ENCODE measurements at places on chromosomes 3 and 15.
A peak's percentile ranks its signal among the peaks of the same experiment; 100 is the strongest.

- peak; percentile 90 for DNase-seq
These were observed 15.7 kb downstream of the KLHL18 start for GRCh38 chr3:47298439-47298838.

GRCh38 chr3:185857208-185857607 is 32.4 kb upstream of the IGF2BP2 start:
- no peak for DNase-seq

GRCh38 chr15:60821462-60822061 is 342.6 kb upstream of the ICE2 start:
- no peak for DNase-seq

GRCh38 chr15:28086175-28086703 is 12.9 kb downstream of the OCA2 start:
- DNase-seq, result peak; percentile 79

GRCh38 chr3:197958346-197958745 is 1.7 kb upstream of the LMLN start:
- peak; percentile 33 for DNase-seq

- peak; percentile 25 for DNase-seq
These were observed 87.2 kb upstream of the TBL1XR1 start for GRCh38 chr3:177284383-177284881.

- DNase-seq, result peak; percentile 78
These were observed 86.0 kb downstream of the HCN4 start for GRCh38 chr15:73282567-73283365.

DNA sequence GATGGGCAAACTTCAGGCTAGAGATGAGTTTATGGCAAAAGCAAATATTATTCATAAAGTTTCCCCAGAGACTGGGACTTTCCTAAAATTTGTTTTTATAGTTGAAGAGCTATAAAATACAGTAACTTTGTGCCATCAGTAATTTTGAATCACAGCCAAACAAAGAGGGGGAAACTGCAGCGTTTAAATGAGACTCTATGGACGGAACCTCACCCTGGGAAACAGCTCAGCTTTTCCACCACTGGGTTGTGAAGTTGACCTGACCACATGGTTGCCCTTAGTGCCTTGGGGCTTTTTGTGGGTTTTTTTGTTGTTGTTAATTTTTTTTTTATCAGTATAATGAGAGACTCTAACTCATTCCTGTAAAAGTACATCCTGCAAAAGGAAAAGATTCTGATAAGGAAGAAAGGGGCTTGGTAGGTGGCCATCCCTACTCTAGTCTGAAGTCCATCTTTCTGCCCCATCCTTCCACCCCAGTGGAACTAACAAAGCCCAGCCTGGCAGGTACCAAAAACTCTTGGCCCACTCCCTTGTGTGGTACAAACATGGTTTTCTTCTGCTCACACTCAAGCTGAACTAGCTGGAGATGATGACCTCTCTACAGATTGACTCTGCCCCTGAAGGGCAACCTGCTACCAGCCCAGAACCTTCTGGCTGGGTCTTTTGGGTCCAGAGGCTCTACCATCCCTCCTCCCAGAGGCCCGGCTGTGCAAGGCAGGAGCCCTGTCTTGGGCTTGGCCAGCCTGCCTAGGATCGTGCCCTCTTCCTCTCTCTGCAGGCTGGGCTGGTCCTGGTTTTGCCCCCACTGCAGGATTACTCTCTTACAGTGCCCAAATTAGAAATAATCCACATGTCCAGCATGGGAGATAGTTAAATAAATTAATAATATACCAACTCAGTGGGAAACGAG is 41.2 kb downstream of the RLBP1 start:
- no peak for DNase-seq

- no peak for DNase-seq
These were observed 47.5 kb upstream of the PPP2R3A start for GRCh38 chr3:135917927-135918597.

DNA sequence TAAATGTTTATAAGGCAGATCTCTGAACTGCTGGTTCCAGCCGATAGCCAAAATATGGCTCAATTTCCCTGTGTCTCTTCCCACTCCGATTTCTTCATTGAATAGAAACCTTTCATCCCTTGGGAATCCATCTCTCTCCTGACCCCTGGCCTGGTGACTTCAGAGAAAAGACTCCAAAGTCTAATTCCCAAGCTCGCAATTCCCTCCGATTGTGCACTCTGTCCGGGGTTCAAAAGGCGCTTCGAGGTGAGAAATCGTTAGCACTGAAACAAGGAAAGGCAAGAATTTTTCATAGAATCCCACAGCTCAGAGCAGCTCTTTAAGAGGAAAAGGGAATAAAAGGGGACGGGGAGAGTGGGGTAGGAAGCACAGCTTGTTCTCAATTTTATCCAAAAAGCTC is 18.4 kb upstream of the RAD18 start:
- no peak for DNase-seq

- no peak for DNase-seq
These were observed 110.4 kb upstream of the GMNC start for GRCh38 chr3:190972840-190973270.

DNA sequence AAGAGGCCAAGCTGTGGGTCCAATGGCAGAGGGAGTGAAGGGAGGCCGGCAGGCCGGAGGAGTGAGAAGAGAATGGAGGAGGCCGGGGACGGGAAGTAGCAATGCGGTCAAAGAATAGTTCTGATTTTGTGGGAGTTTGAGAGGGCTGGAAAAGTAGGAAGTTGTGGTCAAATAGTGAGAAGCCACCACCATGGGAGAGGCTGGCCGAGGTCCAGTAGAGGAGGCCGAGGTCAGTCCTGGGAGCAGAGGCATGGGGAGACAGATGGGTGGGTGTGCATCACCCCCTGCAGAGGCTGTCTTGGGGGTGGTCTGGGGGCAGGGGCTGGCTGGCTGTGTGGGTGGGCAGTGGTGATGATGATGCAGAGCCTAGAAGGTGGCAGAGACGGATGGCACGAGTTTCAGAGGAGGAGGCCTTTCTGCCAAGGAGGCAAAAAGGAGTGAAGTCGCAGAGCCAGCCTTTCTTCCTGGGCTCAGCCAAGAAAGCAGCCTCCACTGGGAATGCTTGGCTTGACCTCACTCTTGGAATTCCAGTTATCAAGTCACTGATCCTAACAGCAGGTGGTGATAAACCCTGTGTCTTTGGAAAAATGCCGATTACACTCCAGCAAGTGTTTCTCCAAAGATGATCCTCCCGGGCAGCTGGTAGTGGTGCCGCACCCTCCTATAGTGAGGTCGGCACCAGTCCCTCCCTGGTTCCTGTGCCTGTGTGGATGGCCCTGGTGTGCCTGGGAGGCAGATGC is 57.3 kb downstream of the ARNT2 start:
- no peak for DNase-seq

GRCh38 chr3:83524901-83525300 is 1433.9 kb upstream of the CADM2 start:
- DNase-seq, result no peak

Measured in hematopoietic multipotent progenitor cell treated with erythropoietin and hydrocortisone succinate and interleukin-3 and kit ligand, for 8 days (in vitro differentiated cells).